Tongue (tissue), 3 donors: ENCODE measurements at places on chromosomes 1 and 21.

DNA sequence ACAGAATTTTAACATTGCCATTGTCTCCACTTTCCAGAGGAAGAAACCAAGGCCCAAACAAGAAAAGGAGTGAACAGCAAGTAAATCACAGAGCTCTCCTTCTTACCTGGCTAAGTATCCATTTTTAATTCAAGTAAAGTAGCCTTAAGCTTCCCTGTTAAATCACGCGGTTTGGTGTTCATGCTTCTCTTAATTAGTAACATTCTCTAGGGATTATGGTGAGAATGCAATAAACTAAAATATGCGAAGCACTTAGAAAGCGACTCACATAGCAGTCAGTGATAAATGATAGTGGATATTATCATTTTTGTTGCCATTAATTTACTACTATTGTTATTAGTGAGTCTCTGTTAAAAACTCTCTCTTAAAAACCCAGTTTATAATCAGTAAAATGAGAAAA lies 630.5 kb upstream of the TMPRSS15 start:
- no peak for DNase-seq

GRCh38 chr1:221698579-221699349 lies 43.1 kb downstream of the DUSP10 start:
- no peak for DNase-seq

GRCh38 chr1:226637147-226637935 lies 88.8 kb downstream of the STUM start:
- DNase-seq = peak; percentile 64

DNA sequence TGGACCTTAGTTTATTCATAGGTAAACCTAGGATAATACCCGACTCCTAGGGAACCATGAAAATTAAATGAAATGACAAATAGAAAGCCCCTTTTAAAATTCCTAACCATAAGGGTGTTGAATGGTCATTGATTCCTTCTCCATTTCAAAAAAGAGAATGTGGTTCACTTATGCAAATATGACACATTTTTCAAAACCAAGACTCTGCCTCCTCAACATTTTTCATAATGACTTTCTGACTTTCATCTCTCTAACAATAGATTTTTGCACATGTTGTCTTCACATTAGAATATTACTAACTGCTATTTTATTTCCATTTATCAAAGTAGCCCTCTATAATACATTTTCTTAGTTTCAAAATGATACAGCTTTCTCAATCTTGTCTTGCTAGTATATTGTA lies 169.1 kb downstream of the NTNG1 start:
- DNase-seq = no peak

DNA sequence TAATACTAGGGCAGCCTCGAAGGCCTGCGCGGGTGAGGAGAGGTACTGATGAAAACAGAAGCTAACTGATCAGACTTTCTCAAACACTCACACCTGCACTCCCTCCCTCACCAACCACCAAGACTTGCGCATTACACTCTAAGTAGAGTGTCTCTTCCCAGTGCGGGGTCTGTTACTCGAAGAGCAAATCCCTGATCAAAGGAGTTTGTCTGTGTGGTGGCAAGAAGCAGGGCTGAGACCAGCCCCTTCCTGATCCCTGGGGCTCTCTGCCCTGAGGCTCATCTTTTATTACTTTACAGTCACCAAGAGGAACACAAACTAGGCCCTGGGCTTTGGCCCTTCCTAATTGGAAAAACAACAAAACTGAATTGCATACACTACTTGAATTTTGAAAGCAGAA lies 19.5 kb upstream of the TSNAX start:
- no peak for DNase-seq

DNA sequence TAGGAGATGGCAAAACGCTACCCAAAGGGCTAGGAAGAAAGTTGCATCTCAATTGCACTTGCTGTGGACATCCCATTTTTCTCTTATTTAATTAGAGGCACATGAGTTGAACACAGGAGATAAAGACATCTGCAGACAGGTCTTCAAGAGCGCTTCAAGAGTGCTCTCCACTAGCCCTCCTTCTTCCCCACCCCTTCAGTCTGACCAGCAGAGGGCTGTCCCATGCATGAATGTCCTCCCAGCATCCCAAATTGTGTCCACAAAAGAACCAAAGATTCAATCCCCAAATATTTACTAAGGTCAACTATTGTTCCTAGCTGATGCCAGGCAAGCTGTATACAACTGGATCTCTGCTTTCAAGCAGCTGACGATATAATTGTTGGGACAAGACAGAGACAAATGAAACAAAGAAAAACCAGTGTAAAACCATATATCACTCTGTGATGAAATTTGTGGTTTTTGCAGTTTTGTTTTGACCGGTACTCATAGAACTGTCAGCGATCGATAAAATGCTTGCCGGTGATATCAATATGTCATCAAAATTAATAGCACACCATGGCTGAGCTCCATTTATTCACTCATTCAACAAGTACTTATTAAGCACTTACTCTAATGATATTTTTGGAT lies 174.2 kb downstream of the TNR start:
- no peak for DNase-seq

- DNase-seq = no peak
Measured at GRCh38 chr1:1066403-1067283, 7.5 kb downstream of the RNF223 start.

GRCh38 chr1:208222376-208223126 lies 21.6 kb downstream of the PLXNA2 start:
- DNase-seq = peak; percentile 57
